ENCODE measurements at places on chromosomes 7 and 10. TPM values are rescaled to one million over a fixed set of nuclear protein-coding genes. Genes with fewer than 3 reads are reported as not detected.
A peak's percentile ranks its signal among the peaks of the same experiment; 100 is the strongest.

The FAS gene
- 27.5 TPM for total RNA-seq

The ARHGEF5 gene
- total RNA-seq, result 8.0 TPM

DNA sequence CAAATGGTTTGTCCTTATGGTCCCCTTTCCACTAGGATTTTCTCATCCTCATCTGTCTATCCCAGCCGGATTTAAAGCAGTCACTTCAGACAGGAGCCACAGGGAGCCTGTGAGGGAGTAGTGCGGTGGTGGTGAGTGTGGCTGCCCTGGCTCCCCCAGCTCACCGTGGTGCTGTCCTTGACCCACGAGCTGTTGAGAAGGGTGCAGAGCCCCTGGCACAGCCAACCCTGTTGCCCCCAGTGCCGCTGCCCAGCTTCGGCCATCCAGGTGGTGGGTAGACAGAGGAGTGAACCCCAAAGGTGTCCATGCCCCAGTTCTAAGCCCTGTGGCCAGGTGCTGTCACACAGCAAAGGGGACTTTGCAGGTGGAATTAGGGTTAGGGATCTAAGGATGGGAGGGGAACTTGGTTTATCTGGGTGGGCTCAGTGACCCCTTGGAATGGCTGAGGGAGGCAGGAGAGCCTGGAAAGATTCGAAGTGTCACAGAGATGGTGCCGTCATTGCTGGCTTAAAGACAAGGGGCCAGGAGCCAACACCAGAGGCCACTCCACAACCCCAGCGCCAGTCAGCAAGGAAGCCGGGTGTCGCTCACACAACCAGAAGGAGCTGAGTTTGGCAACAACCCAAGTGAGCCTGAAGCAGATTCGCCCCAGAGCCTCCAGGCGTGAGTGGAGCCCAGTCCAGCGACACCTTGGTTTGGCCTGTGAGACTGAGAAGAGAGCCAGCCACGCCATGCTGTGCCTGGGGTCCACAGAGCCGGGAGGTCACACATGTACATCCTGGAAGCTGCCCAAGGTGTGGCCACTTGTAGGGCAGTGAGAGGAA, 142.4 kb downstream of the ADCY1 start:
- H3K36me3 ChIP-seq, result no peaks in the 10 kb centered on the region
- H3K4me1 ChIP-seq, result no peaks in the 10 kb centered on the region
- peak; percentile 70 for DNase-seq
- no peak overlapping the region for H3K4me3 ChIP-seq

- DNase-seq, result no peak
- H3K36me3 ChIP-seq, result no peaks in the 10 kb centered on the region
- H3K4me3 ChIP-seq, result no peak overlapping the region
- H3K27me3 ChIP-seq, result no peaks in the 10 kb centered on the region
- H3K4me1 ChIP-seq, result no peaks in the 10 kb centered on the region
These were observed 209.8 kb upstream of the RHOBTB1 start for GRCh38 chr10:61153771-61154170.

- H3K36me3 ChIP-seq, result peaks cover 2% of the 10 kb centered on the region
- H3K27ac ChIP-seq, result no peak overlapping the region
- no peaks in the 10 kb centered on the region for H3K4me1 ChIP-seq
- peak; percentile 60 for DNase-seq
- no peaks in the 10 kb centered on the region for H3K27me3 ChIP-seq
These were observed 47.1 kb downstream of the COL17A1 start for GRCh38 chr10:104038537-104038936.

DNA sequence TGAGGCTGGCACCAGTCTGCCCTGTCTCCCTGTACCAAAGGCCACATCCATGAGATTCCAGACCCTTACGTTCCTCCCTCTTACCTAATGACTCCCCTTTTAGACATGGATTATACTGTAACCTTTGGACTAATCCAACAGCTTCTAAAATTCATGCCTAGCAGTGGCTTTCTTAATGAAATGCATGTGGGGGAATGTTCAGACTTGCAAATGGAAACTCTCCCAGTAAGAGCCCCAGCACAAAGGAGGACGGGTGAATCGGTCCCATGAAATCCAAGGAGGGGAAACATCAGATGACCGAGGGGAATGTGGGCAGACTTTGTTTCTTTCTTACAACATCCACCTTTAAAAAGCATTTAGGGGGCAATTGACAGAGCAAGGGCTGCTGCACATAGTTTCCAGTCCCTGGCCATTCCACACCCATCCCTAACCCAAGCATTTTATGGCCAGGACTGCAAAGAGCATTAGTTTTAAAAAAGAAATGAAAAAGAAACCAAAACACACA, 71.5 kb downstream of the COL13A1 start:
- H3K27ac ChIP-seq, result no peak overlapping the region
- H3K4me3 ChIP-seq, result no peak overlapping the region
- no peaks in the 10 kb centered on the region for H3K4me1 ChIP-seq
- no peaks in the 10 kb centered on the region for H3K27me3 ChIP-seq

DNA sequence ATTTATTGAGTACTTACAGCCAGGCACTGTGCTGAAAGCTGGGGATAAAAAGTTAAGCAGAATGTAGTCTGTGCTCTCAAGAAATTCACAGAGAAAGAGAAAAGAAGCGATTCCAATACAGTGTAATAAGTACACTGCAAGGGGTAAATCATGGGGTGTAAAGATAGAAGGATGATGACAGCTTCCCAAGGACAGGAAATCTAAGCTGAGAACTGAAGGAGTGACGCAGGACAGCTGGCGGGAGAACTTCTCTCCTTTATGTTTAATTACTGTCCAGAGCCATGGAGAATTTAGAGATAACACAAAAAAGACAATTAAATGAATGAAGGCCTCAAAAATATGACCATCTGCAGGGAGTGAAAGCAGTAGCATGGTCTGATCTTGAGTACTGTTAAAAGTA, 34.8 kb downstream of the C7orf33 start:
- H3K4me1 ChIP-seq, result no peaks in the 10 kb centered on the region
- H3K27me3 ChIP-seq, result no peaks in the 10 kb centered on the region
- DNase-seq, result no peak
- H3K27ac ChIP-seq, result no peak overlapping the region

DNA sequence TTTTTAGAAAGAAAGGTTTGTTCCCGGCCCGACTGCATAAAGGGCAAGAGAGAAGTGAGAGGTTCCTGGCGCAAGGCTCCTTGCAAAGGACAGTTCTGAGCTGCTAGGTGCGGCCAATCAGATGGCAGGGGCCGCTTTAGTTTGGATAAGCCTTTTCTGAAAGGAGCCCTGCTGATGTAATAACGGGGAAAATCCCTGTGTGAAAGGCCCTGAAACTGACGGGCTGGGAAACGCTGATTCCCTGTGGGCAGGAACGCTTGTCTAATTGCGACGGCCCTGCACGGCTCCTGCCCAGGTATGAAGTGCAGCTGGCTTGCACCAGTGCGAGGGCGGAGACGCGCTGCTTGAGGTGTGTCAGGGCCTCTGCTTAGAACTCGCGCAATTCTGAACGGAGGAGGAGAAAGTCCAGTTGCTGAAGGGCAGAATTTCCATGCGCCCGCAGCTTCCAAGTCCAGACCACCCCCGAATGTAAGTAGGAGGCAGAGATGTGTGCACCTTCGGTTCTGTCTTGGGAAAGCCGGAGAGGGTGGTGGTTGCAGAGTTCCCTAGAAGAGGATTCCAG, 30.5 kb downstream of the TACC2 start:
- peaks cover 41% of the 10 kb centered on the region for H3K4me1 ChIP-seq
- H3K27me3 ChIP-seq, result no peaks in the 10 kb centered on the region
- H3K27ac ChIP-seq, result peak overlapping the region; percentile 83
- H3K4me3 ChIP-seq, result no peak overlapping the region
- DNase-seq, result no peak

DNA sequence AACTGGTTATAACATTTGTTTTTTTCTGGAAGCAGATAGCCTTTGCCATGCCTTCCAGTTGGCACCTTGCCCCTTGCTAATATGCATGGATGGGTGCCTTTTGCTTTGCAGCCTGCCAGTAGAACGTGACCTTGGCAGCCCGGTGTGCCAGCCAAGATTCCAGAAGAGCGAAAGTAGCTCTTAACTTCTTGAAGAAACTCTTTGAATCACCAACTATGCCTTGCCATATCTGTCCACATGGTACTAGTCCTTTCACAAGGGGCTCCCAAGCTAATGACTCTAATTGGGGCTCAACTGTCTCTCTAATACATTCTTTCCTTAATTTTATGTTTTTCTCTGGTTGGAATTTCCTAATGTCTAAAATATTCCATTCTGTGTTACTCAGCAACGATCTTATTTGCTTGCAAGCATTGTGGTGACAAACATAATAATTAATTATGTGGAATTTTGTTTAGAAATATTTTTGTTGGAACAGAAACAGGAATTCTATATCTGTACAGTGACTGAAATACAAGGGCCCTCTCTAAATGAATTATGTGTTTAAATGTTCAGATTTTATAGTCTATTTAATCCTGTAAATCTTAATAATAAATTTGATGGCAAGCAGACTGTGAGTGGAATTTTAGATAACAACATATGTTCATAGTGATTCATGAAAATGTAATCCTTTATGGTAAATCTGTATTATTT, 45.8 kb downstream of the HDAC9 start:
- no peak overlapping the region for H3K4me3 ChIP-seq
- no peaks in the 10 kb centered on the region for H3K36me3 ChIP-seq
- no peak overlapping the region for H3K27ac ChIP-seq
- no peaks in the 10 kb centered on the region for H3K27me3 ChIP-seq
- no peak for DNase-seq

Measured in esophagus muscularis mucosa (tissue), 4 donors.